ENCODE measurements at places on chromosomes 1 and 21.

DNA sequence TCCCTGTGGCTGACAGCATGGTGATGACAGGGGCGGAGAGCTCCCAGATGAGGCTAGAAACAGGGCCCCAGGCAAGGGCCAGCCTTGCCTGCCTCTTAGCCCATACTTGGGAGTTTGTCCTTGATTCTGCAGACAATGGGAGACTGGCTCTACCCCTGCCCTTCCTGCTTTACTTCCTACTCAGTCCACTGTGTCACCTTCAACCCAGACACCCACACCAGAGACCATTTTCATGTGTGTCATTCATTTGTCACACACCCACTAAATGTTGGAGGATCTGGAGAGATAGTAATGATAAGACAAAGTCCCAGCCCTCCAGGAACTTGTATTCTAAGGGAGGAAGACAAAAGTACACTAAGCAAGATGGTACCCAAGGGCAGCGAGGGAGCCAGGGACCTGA is 43.7 kb downstream of the SYT6 start:
- H3K36me3 ChIP-seq: no peaks in the 10 kb centered on the region
- DNase-seq: no peak
- H3K4me3 ChIP-seq: no peak overlapping the region
- peaks cover 17% of the 10 kb centered on the region for H3K4me1 ChIP-seq

GRCh38 chr1:184518736-184519357 is 132.0 kb downstream of the C1orf21 start:
- H3K27ac ChIP-seq: no peak overlapping the region
- no peak overlapping the region for H3K4me3 ChIP-seq
- DNase-seq: no peak
- H3K4me1 ChIP-seq: no peaks in the 10 kb centered on the region

GRCh38 chr1:65090406-65090805 is 57.6 kb upstream of the AK4 start:
- DNase-seq: no peak
- H3K4me3 ChIP-seq: no peak overlapping the region
- H3K27ac ChIP-seq: no peak overlapping the region
- H3K4me1 ChIP-seq: no peaks in the 10 kb centered on the region
- H3K27me3 ChIP-seq: no peaks in the 10 kb centered on the region
- no peaks in the 10 kb centered on the region for H3K36me3 ChIP-seq

- DNase-seq: peak; percentile 38
- no peak overlapping the region for H3K27ac ChIP-seq
- H3K4me1 ChIP-seq: peaks cover 31% of the 10 kb centered on the region
- no peak overlapping the region for H3K4me3 ChIP-seq
- no peaks in the 10 kb centered on the region for H3K27me3 ChIP-seq
Measured at GRCh38 chr1:94709891-94710581, 110.1 kb upstream of the SLC44A3 start.

DNA sequence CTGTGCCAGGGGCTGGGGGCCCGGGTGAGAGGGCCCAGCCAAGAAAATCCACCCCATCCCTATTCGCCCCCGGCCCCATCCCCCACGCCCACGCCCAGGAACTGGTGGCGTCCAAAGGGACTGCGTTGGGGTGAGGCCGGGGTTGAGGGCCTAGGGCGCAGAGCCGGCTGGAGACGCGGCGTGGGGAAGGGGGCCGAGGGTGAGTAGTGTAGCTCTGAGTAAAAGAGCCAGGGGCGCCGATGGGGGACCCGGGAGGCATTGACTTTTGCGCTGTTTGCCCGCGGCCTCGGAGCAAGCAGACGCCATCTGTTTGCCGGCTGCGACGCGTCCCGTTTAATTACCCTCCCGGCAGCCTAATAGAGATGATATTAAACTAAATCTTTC is 3.5 kb upstream of the DMRTA2 start:
- peaks cover 8% of the 10 kb centered on the region for H3K4me1 ChIP-seq
- DNase-seq: no peak
- peaks cover 94% of the 10 kb centered on the region for H3K27me3 ChIP-seq
- H3K36me3 ChIP-seq: no peaks in the 10 kb centered on the region

GRCh38 chr1:7046314-7046713 is 261.1 kb downstream of the CAMTA1 start:
- no peak overlapping the region for H3K27ac ChIP-seq
- no peak overlapping the region for H3K4me3 ChIP-seq
- no peaks in the 10 kb centered on the region for H3K4me1 ChIP-seq
- no peaks in the 10 kb centered on the region for H3K27me3 ChIP-seq
- DNase-seq: peak; percentile 93
- H3K36me3 ChIP-seq: no peaks in the 10 kb centered on the region

DNA sequence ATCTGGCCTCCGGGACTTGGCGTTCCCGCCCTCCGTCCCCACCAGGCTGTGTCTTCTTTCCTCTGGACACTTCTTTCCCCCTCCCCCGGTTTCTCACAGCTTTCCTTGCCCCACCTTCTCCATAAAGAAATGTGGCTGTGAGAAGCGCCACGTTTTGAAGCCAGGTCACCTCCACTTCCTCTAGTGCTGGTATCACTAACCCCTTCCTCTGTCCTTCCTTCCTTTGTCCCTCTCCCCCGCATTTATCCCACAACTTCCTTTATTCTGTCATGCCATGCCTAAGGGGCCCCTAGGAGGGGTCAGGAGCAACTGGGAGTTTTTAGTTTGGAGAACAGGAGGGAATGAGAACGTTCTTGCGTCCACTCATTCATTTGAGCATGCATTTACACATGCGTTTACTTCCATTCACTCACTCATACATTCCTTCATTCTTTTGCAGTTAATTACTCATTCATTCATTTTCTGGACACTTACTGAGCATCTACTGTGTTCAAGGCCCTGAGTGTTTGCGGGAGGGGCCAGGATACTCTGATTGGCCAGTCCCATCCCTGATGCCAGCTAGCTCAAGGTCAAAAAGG is 5.0 kb upstream of the ACOT11 start:
- peak; percentile 47 for DNase-seq
- H3K36me3 ChIP-seq: no peaks in the 10 kb centered on the region
- no peaks in the 10 kb centered on the region for H3K27me3 ChIP-seq
- H3K4me3 ChIP-seq: peak overlapping the region; percentile 48

GRCh38 chr1:244231572-244232315 is 180.7 kb downstream of the ZBTB18 start:
- DNase-seq: peak; percentile 45
- H3K27me3 ChIP-seq: no peaks in the 10 kb centered on the region
- H3K27ac ChIP-seq: no peak overlapping the region
- H3K4me1 ChIP-seq: peaks cover 13% of the 10 kb centered on the region
- no peaks in the 10 kb centered on the region for H3K36me3 ChIP-seq

DNA sequence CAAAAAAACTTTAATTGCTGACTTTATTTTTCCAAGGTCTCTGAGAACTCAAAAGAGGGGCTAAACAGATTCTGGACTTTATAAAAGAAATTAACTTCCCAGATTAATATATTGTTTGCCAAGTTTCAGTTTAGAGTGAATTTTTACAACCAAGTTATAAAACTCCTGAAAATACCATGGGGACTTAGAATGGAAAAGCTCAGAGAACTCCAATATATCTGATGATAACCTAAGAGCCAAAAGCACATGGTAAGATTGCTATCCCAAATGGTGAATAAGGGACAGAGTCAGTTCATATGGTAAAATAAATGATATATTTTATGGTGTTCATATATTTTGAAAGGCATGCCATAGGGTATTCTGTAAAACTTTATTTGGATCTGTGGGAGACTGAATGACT is 470.9 kb downstream of the TTLL7 start:
- no peak overlapping the region for H3K4me3 ChIP-seq
- no peaks in the 10 kb centered on the region for H3K4me1 ChIP-seq

GRCh38 chr1:223775054-223775453 is 62.7 kb downstream of the CAPN2 start:
- H3K4me1 ChIP-seq: peaks cover 54% of the 10 kb centered on the region
- H3K27me3 ChIP-seq: no peaks in the 10 kb centered on the region
- DNase-seq: no peak
- H3K36me3 ChIP-seq: peaks cover 61% of the 10 kb centered on the region
- H3K27ac ChIP-seq: peak overlapping the region; percentile 81
- no peak overlapping the region for H3K4me3 ChIP-seq

GRCh38 chr1:155570593-155570990 is 8.0 kb upstream of the ASH1L start:
- H3K27ac ChIP-seq: peak overlapping the region; percentile 8
- no peak overlapping the region for H3K4me3 ChIP-seq
- H3K4me1 ChIP-seq: no peaks in the 10 kb centered on the region
- no peaks in the 10 kb centered on the region for H3K27me3 ChIP-seq
- no peak for DNase-seq

DNA sequence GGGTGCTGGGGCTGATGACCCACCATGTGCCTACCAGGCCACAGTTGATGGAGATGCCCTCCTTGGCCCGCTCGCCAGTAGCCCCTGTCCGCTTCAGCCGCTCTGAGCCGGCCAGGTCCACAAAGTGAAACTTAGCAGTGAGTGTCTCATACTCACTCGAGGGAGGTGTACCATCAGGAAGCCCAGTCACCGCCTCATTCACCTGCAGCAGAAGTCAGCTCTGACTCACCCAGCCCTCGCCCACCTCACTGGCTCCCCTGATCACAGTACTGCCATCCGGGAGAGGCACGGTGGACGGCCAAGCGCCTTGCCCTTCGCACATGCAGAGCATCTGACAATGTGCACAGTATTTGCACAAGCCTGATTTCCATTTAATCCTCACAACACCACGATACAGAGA is 18.8 kb downstream of the KIF21B start:
- H3K27me3 ChIP-seq: no peaks in the 10 kb centered on the region
- H3K4me3 ChIP-seq: no peak overlapping the region
- no peaks in the 10 kb centered on the region for H3K4me1 ChIP-seq
- DNase-seq: no peak
- no peak overlapping the region for H3K27ac ChIP-seq

- H3K27ac ChIP-seq: peak within 1 kb of the TSS; percentile 29
- peaks cover 10% of the 10 kb centered on the region for H3K4me1 ChIP-seq
- peak within 1 kb of the TSS; percentile 69 for H3K4me3 ChIP-seq
- peak; percentile 54 for DNase-seq
- H3K36me3 ChIP-seq: no peaks in the 10 kb centered on the region
- H3K27me3 ChIP-seq: no peaks in the 10 kb centered on the region
Measured at GRCh38 chr1:212432661-212433576, at the start of gene NENF. Gene NENF, plus strand, starts transcription at chr1:212432920. Its CDS starts 24 bp downstream, at chr1:212432944.

DNA sequence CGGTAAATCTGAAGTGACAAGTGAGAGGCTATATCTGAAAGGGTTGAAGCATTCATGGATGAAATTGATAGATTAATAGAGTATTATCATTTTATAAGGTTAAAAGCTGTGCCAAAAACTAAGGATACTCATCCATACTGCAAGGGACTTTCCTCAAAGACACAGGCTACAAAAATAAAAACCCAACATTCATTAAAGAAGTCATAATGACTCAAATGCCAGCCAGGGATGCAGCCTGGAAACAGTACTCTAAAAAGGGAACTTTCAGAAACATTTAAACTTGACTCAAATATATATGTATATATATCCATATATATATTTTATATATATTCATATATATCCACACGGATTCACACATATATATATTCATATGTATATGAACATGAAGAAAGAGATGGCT is 1.1 kb upstream of the TIAM1 start:
- H3K27me3 ChIP-seq: no peaks in the 10 kb centered on the region
- no peak overlapping the region for H3K27ac ChIP-seq
- H3K4me3 ChIP-seq: no peak overlapping the region
- DNase-seq: no peak
- peaks cover 9% of the 10 kb centered on the region for H3K4me1 ChIP-seq

DNA sequence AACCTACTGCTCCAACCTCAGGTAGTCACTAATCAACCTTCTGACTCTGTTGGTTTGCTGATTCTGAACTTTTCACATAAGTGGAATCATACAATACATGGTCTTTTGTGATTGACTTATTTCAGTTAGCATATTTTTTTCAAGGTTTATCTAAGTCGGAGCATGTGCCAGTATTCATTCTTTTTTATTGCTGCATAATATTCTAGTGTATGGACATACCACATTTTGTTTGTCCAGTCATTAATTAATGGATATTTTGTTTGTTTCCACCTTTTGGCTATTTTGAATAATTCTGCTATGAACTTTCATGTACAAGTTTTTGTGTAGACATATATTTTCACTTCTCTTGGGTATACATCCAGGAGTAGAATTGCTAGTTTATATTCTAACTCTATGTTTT is 53.0 kb upstream of the LRRN2 start:
- H3K27me3 ChIP-seq: peaks cover 22% of the 10 kb centered on the region
- DNase-seq: no peak
- no peaks in the 10 kb centered on the region for H3K4me1 ChIP-seq
- H3K27ac ChIP-seq: no peak overlapping the region
- no peaks in the 10 kb centered on the region for H3K36me3 ChIP-seq
- no peak overlapping the region for H3K4me3 ChIP-seq

All from astrocyte (in vitro differentiated cells and primary cell).